Neural crest cell (in vitro differentiated cells): ENCODE measurements at places on chromosomes 16 and 17. TPM values are rescaled to one million over a fixed set of nuclear protein-coding genes. Genes with fewer than 3 reads are reported as not detected.

Gene SHISA6
- 1.2 and 1.4 TPM in 2 replicates for total RNA-seq

Gene TP53TG3C
- total RNA-seq = not detected in 2 replicates

Gene FAM20A
- total RNA-seq = 0.51 and 0.86 TPM in 2 replicates

Gene SCN4A
- total RNA-seq = 1.6 and 1.9 TPM in 2 replicates

Gene ITGAX
- total RNA-seq = not detected in 2 replicates

- H3K4me3 ChIP-seq = no peak overlapping the region
- no peaks in the 10 kb centered on the region for H3K36me3 ChIP-seq
- DNase-seq = no peak
- no peak overlapping the region for H3K27ac ChIP-seq
- no peaks in the 10 kb centered on the region for H3K27me3 ChIP-seq
- H3K4me1 ChIP-seq = no peaks in the 10 kb centered on the region
Observed at GRCh38 chr16:59840169-59840568, 1106.1 kb upstream of the GOT2 start.

DNA sequence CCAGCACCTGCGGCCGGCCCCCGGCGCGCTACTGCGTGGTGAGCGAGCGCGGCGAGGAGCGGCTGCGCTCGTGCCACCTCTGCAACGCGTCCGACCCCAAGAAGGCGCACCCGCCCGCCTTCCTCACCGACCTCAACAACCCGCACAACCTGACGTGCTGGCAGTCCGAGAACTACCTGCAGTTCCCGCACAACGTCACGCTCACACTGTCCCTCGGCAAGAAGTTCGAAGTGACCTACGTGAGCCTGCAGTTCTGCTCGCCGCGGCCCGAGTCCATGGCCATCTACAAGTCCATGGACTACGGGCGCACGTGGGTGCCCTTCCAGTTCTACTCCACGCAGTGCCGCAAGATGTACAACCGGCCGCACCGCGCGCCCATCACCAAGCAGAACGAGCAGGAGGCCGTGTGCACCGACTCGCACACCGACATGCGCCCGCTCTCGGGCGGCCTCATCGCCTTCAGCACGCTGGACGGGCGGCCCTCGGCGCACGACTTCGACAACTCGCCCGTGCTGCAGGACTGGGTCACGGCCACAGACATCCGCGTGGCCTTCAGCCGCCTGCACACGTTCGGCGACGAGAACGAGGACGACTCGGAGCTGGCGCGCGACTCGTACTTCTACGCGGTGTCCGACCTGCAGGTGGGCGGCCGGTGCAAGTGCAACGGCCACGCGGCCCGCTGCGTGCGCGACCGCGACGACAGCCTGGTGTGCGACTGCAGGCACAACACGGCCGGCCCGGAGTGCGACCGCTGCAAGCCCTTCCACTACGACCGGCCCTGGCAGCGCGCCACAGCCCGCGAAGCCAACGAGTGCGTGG, 1.5 kb downstream of the NTN1 start:
- H3K36me3 ChIP-seq = no peaks in the 10 kb centered on the region
- H3K4me1 ChIP-seq = peaks cover 18% of the 10 kb centered on the region
- peaks cover 77% of the 10 kb centered on the region for H3K27me3 ChIP-seq
- peak overlapping the region; percentile 94 for H3K4me3 ChIP-seq
- no peak for DNase-seq
- no peak overlapping the region for H3K27ac ChIP-seq

DNA sequence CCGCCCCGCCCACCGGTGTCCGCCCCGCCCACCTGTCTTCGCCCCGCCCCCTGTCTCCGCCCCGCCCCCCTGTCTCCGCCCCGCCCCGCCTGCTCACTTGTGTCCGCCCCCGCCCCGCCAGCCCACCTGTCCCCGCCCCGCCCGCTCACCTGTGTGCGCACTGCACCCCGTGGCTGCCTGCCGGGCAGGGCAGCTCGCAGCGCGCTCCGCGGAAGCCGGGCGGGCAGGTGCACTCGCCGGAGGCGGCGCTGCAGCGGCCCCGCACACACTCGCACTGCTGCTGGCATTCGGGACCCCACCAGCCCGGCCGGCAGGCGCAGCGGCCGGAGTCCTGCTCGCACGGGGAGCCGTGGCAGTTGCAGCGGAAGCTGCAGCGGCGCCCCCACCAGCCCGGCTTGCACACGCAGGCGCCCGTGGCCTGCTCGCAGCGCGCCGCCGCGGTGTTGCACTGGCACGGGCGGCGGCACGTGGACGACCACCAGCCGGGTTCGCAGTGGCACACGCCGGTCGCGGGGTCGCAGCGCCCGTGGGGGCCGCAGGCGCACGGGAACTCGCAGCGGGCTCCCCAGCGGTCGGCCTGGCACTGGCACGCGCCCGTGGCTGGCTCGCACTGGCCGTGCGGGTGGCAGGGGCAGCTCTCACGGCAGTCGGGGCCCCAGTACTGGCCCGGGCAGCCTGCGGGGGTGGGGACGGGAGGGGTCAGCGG, 2.1 kb downstream of the SCARF1 start:
- no peak overlapping the region for H3K27ac ChIP-seq
- no peaks in the 10 kb centered on the region for H3K36me3 ChIP-seq
- DNase-seq = no peak
- peaks cover 43% of the 10 kb centered on the region for H3K4me1 ChIP-seq
- peaks cover 35% of the 10 kb centered on the region for H3K27me3 ChIP-seq
- no peak overlapping the region for H3K4me3 ChIP-seq

DNA sequence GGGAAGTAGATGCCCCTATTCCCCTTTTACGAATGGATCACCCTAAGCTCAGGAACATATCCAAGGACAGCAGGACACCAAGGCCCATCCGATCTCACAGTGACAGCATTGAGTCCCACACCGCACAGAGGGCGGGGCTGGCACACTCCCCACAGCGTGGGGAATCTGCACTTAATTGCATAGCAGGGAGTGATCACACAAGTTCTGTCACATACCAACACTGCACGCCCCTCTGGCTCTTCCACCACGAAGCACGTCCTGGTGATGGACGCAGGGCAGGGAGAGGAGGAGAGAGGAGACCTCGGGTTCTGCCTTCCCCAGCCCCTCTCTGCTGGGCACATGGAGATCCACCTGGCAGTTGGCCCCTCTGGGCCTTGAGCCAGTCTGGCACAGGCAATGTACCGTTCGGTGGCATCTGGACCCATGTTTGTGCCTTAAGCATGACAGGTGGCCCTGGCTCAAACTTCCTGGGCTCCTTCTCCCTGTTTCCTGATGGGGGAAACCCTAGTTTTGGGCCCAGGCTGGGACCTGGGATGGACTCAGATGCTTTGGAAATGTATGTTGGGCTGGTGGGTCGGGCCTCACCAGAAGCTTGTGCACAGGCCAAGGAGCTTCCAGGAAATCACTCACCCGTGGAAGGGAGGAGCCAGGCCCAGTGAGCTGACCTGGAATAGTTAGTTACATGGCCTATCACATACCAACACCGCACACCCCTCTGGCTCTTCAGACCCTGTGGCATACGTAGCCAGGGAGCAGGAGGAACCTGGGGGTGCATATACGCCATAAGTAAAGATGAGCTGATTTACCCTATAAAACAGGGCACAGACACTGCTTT, 35.1 kb upstream of the CREBBP start:
- H3K27ac ChIP-seq = no peak overlapping the region
- peaks cover 5% of the 10 kb centered on the region for H3K36me3 ChIP-seq
- DNase-seq = no peak
- no peaks in the 10 kb centered on the region for H3K27me3 ChIP-seq

GRCh38 chr17:34637548-34638525, 58.5 kb downstream of the TMEM132E start:
- peak; percentile 89 for DNase-seq
- no peaks in the 10 kb centered on the region for H3K36me3 ChIP-seq
- H3K27me3 ChIP-seq = peaks cover 42% of the 10 kb centered on the region
- no peak overlapping the region for H3K4me3 ChIP-seq
- no peak overlapping the region for H3K27ac ChIP-seq

GRCh38 chr16:69451166-69451565, 26.7 kb downstream of the CYB5B start:
- H3K27me3 ChIP-seq = no peaks in the 10 kb centered on the region
- no peak overlapping the region for H3K4me3 ChIP-seq
- H3K4me1 ChIP-seq = no peaks in the 10 kb centered on the region
- no peak for DNase-seq

GRCh38 chr16:27703545-27703944, 153.6 kb downstream of the KATNIP start:
- no peaks in the 10 kb centered on the region for H3K27me3 ChIP-seq
- peaks cover 77% of the 10 kb centered on the region for H3K4me1 ChIP-seq
- H3K4me3 ChIP-seq = peak overlapping the region; percentile 54
- H3K27ac ChIP-seq = peak overlapping the region; percentile 95
- DNase-seq = peak; percentile 37

DNA sequence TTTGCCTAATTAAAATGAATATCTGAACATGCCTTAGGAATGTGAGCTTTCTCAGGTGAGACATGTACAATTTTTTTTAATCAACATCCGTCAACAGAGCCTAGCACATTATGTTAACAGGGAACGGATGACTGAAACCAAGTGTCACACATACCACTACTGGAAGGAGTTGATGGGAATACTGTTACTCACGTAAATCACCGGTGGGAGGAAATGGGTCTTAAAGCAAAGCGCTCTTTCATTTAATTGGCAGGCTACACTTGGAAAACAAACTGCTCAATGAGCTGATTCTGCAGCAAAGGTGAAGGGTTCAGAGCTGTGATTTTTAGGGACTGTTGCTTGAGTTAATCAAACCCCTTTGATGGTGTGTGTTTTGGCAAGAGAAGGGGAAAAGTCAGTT, 4.8 kb downstream of the CPPED1 start:
- no peaks in the 10 kb centered on the region for H3K27me3 ChIP-seq
- H3K36me3 ChIP-seq = no peaks in the 10 kb centered on the region
- DNase-seq = no peak

GRCh38 chr16:82368041-82368440, 198.0 kb upstream of the MPHOSPH6 start:
- H3K27me3 ChIP-seq = peaks cover 22% of the 10 kb centered on the region
- H3K27ac ChIP-seq = no peak overlapping the region
- no peak for DNase-seq
- no peaks in the 10 kb centered on the region for H3K4me1 ChIP-seq
- no peaks in the 10 kb centered on the region for H3K36me3 ChIP-seq

DNA sequence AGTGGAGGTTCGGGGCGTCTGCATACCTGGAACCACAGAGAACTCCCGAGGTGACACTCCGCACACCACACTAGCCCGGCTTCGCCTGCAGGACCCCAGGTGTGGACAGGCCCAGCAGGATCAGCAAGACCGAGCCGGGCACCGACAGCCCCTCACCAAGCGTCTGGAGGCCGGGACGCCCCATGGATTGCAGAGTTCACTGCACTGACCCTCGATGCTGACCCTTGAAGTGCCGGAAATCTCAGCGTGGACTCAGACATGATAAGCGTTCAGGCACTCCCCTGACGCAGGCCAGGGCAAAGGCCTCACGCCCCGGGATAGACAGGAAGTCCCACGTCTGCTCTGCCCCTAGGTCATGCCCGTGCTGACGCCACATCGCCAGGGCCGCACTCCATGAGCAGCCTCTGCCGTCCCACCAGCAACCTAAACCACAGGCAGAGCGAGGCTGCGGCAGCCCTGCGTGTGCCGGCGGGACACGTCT, 26.0 kb downstream of the ACSF3 start:
- no peak overlapping the region for H3K27ac ChIP-seq
- no peak overlapping the region for H3K4me3 ChIP-seq
- DNase-seq = no peak
- peaks cover 8% of the 10 kb centered on the region for H3K36me3 ChIP-seq
- H3K4me1 ChIP-seq = peaks cover 8% of the 10 kb centered on the region
